ENCODE measurements at places on chromosomes 2 and 18. TPM values are rescaled to one million over a fixed set of nuclear protein-coding genes. Genes with fewer than 3 reads are reported as not detected.

Gene TPO
- not detected for total RNA-seq

Gene SEMA4C
- 23.8 TPM for total RNA-seq

Gene PAX8
- 0.45 TPM for total RNA-seq

Gene MC2R
- total RNA-seq, result not detected

Gene GDF7
- 0.26 TPM for total RNA-seq

Gene LRRC30
- total RNA-seq, result not detected

Gene COX5B
- 227 TPM for total RNA-seq

Gene GMCL1
- 28.0 TPM for total RNA-seq

Gene POU3F3
- total RNA-seq, result not detected

Gene ACMSD
- not detected for total RNA-seq

Gene CAPN14
- total RNA-seq, result 0.07 TPM

Gene PROKR1
- total RNA-seq, result not detected

Gene RND3
- not detected for total RNA-seq

Gene MPPE1
- 45.8 TPM for total RNA-seq

Gene PPP1R1C
- total RNA-seq, result not detected

Gene ILKAP
- 74.4 TPM for total RNA-seq

Gene CXCR4
- 92.7 TPM for total RNA-seq

Gene DNER
- total RNA-seq, result not detected

Gene GATA6
- not detected for total RNA-seq

Gene SERPINB11
- total RNA-seq, result not detected

Gene CD8A
- total RNA-seq, result 1.3 TPM

Gene OSR1
- total RNA-seq, result not detected

Gene ALPG
- total RNA-seq, result not detected

Gene DSEL
- not detected for total RNA-seq

Gene TRAPPC8
- 32.6 TPM for total RNA-seq

Gene CNTNAP5
- not detected for total RNA-seq

Gene ARHGAP28
- total RNA-seq, result not detected

Gene C2orf78
- total RNA-seq, result 0.07 TPM

Gene DSC2
- not detected for total RNA-seq

Gene GCG
- total RNA-seq, result not detected

Gene GBX2
- total RNA-seq, result not detected

Gene EVA1A
- total RNA-seq, result not detected

Data from activated CD4-positive, alpha-beta T cell treated with anti-CD3 and anti-CD28 coated beads, Interleukin-2, amount 10 ng/mL, durations not matched to agents 24 days and 14 days (primary cell).